Stimulated activated CD4-positive, alpha-beta T cell treated with anti-CD3 and anti-CD28 coated beads, Interleukin-1b, Interleukin-23, amount 100 ng/mL, for 48 hours (primary cell): ENCODE measurements at places on chromosomes 6 and 20.
A peak's percentile ranks its signal among the peaks of the same experiment; 100 is the strongest.

- DNase-seq, result no peak
These were observed 94.0 kb upstream of the HIVEP1 start for GRCh38 chr6:11917951-11918738.

DNA sequence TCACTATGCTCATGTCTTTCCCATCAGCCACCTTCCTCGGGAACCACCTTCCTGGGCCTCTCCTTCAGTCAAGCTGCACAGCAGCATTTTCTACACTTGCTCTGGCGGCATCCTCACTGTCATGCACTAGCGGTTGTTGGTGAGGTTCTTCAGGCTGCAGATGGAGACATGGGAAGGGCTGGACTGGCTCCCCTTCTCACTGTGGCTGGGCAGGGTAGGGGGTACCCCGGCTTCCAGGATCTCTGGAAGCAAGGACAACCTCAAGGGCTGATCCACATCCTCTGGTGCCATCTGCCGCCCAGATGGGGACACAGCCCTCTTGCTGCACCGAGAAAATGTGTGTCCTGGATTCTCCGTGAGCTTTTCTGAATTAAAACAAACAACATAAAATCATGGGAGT lies 180.1 kb upstream of the RNF24 start:
- no peak for DNase-seq

GRCh38 chr6:116836606-116837342 lies 7.9 kb upstream of the GPRC6A start:
- DNase-seq, result no peak

GRCh38 chr20:18609741-18610140 lies 21.9 kb downstream of the DTD1 start:
- no peak for DNase-seq

GRCh38 chr6:14754751-14755513 lies 490.9 kb upstream of the JARID2 start:
- DNase-seq, result peak; percentile 83

DNA sequence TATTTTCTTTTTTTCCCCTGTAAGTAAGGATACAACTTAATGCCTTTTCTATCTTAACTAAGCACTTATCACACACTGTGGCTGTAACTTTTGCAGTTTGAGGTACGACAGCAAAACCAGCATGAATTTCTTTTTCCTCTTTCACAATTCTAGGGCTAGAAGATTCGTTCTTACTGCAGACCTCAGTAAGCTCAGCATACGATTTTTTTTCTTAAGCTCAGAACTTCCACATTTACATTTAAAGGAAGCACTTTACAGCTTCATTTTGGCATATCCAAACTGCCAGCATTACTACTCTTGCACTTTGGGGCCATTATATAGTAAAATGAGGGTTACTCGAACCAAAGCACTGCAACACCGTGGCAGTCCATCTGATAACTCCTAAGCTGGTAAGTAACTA lies 889 bp upstream of the CHMP4B start:
- no peak for DNase-seq

DNA sequence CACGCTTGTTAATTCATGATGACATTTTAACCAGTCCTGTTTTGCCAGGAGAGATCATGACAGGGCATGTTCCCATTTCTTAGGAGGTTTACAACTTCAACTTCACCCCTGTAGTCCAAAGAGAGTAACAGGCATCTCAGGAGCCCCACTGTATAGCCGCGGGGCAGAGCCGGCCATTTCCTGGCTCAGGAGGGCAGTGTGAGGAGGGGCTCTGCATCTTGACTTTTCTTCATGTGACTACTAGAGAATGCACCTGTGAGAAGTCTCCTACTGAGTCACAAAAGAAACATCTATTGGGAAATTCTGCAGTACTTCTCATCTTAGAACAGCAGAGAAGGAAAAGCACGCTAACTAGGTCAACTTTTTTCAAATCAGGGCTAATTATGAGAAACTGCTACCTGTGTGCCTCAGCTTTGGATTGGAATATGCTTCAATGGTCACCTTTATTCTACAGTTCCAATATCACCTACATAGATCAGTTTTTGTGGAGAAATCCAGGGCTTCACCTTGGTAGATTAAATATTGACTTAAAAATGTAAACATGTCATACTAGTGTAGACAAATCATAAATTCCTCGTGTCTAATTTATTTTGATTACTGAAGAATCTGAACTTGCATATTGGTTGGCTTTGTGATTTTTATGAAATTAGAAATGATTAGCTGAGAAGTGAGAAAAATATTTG lies 28.6 kb upstream of the SIM1 start:
- DNase-seq, result no peak

- peak; percentile 39 for DNase-seq
These were observed at the start of gene RBM24 for GRCh38 chr6:17281100-17281496. Gene RBM24 (plus strand): TSS chr6:17281361. CDS start chr6:17281582, 221 bp downstream.

GRCh38 chr6:127342296-127342945 lies 988 bp downstream of the ECHDC1 start:
- no peak for DNase-seq
